Lower leg skin (tissue), 4 donors: ENCODE measurements at places on chromosomes 12 and 14.

DNA sequence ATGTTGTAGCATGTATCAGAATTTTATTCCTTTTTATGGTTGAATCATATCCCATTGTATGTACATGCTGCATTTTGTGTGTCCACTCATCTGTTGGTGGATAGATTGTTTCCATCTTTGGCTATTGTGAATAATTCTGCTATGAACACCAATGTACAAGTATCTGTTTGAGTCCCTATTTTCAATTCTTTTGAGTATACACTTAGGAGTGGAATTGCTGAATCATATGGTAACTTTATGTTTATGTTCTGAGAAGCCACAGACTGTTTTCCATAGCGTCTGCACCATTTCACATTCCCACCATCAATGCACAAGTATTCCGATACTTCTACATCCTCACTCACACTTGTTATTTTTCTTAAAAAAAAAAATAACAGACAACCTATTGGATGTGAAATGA lies 91.5 kb downstream of the ARF6 start:
- no peak for DNase-seq

- DNase-seq: no peak
These were observed 43.6 kb upstream of the ARHGAP5 start for GRCh38 chr14:32033543-32033942.

- DNase-seq: no peak
These were observed 164.0 kb downstream of the ETV6 start for GRCh38 chr12:11813438-11813813.

DNA sequence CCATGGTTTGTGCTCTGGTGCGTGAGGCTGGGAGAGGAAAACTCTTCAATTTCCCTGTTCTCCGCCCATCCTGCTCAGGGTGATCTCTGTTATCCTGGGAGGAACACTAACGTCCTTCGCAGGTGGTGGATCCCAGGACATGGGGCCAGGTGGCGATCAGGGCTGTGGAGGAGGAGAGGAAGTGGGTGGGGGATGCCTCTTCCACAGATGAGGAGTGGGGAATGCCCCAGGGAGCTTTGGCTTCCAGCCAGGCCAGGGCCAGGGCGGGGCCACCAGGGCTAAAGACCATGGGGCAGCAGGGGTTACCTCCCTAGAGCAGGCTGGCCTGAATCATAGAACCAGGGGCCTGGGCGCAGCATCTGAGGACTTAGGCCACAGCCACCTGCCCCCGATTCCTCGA lies 3.3 kb upstream of the KRT75 start:
- peak; percentile 69 for DNase-seq

DNA sequence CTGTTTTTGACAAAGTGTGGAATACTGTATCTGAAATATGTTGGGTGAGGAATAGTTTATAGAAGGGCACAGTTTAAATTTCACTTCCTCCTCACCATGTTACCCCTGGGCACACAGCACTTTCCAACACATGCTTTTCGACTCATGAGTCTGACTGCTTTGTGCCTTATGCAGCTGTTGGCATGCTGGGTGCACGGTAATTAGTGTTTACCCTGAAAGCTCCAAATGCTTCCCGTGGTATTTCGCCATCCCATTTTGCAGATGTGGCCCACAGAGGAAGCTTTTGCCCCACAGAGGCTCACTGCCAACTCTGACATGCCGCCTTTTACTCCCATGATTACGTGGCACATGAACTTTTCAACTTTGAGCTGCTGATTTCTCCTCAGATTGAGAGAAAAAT lies 168.6 kb downstream of the PRKCH start:
- no peak for DNase-seq

DNA sequence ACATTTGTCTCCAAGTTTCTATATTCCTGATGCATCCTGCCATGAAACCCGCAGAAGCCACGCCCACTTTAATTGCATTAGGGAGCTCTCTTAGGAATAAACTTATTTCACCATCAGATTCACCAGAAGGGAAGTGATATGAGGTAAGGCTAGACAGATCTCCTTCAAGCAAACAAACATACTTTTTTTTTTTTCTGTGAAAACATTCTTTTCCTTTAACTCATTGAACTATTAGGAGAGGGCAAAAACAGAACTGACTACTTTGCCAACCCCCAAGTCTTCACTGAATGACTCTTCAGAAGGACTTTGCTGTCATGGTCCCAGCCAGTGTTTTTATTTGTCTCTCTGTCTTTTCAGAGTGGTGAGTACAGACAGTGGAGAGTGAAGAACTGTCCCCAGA lies 48.4 kb downstream of the GTF2A1 start:
- no peak for DNase-seq

GRCh38 chr14:100652744-100653143 lies 65.5 kb upstream of the BEGAIN start:
- no peak for DNase-seq

DNA sequence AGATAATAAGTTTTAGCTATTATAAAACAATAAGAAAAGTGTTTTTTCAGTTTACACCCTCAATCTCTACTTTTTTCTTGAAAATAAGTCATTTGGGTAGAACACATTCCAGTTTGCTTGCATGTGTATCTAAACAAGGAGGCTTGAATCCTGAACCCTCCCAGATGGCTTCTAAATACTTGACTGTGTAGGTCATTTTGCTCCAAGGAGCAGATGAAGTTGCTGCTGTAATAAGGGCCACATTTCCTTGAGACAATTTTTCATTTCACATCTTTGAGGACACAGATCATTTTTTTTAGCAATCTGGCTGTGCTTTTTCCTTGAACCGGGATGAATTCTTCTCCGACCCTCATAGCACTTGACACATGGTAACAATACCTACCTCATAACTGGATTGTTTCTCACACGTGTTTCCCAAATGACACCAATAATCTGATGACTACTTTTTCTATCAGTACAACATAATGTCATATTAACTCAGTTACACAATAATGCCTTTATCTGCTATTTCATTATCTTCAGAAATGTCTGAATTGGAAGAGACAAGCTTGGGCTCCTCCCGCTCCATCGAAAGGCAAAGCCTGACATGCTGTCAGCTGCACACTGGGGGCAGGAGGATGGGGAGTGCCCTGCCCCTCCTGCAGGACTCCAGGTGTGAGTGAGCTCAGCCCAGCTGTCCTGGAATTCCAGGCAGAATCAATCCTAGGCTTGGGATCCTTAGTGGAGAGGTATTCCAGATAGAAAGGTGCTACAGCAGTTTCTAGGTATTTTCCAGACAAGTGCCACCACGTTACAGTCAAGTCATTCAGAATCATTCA lies 30.9 kb downstream of the GPHB5 start:
- DNase-seq: no peak

GRCh38 chr14:57704763-57705162 lies 161.1 kb downstream of the SLC35F4 start:
- no peak for DNase-seq

- no peak for DNase-seq
These were observed 214.2 kb upstream of the KRR1 start for GRCh38 chr12:75725521-75726111.

- DNase-seq: no peak
These were observed 58.0 kb downstream of the DIP2B start for GRCh38 chr12:50562520-50563433.

GRCh38 chr12:5742258-5742657 lies 202.8 kb downstream of the ANO2 start:
- DNase-seq: no peak

DNA sequence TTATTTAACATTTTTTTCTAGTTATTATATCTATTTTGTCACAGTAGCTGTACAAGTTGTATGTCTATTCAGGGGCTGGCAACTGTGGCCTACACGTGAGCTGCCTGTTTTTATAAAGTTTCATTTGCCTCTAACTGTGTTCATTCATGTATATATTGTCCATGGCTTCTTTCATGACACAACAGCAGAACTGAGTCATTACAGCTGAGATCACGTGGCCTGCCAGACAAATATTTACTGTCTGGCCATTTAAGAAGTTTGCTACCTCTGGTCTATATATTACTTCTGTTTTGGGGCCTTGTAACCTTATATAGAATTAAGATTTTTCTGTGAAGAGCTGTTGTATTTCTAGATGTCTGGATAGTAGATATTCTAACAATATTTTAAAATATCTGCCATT lies 37.9 kb downstream of the KIAA0586 start:
- no peak for DNase-seq

- peak; percentile 56 for DNase-seq
These were observed 157.6 kb upstream of the VASH1 start for GRCh38 chr14:76603713-76604112.

GRCh38 chr12:10634427-10634826 lies 21.0 kb upstream of the MAGOHB start:
- no peak for DNase-seq

DNA sequence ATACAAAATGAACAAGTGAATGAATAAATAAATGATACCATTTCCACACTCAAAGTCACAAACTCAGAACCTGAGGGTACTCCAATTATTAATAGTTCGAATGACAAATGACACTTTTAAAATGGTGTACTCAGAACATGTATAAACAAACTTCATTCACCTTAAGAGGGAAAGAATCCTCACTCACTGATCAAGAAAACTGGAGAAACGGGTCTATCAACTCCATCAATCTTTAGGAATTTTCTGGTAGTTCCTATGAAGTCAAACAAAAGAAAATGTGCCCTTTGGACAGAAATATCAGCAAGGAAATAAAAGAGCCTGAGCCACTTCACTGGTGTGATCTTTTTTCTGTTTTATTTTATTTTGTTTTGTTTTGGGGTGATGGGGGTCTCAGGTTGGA lies 5.2 kb upstream of the NRDE2 start:
- no peak for DNase-seq

DNA sequence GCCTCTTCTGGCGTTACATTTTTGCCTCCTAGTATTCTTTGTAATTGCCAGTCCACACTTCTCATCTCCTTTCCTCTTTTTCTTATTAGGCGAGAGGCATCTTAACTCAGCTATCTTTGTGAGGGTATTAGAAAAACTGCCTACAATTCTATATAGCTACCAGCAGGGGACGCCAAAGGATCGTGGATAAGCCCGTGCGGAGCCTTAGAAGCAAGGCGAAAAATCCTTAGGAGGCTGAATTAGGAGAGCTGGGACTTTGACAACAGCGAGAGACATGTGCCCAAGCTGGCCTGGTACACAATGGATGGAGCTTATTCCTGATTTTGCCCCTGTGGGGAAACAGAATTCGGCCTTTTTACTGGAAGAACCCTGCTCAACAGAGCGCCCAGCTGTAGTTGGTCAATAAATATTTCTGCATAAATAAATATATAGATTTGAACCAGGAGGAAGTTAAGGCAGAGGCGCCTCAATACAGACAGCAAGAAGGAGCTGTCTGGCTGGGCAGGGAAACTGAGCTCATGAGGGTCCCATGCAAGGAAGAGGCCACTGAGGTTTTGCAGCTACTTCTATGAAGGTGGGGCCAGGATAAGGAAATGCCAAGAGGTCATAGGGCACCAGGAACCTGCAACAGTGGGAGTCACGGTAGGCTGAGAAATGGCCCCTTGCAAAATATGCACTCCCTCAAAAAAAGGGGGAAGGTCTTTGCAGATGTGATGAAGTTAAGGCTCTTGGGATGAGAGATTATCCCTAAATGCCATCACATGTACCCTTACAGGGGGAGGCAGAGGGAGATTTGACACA lies 14.6 kb upstream of the RBM19 start:
- DNase-seq: no peak

GRCh38 chr12:62328296-62328921 lies 68.2 kb downstream of the USP15 start:
- DNase-seq: no peak

- no peak for DNase-seq
These were observed 15.5 kb upstream of the HDAC7 start for GRCh38 chr12:47835006-47835830.

- no peak for DNase-seq
These were observed 1322.3 kb upstream of the SEL1L start for GRCh38 chr14:82855912-82856391.

- DNase-seq: no peak
These were observed 119.8 kb downstream of the DPF3 start for GRCh38 chr14:72774141-72774540.

DNA sequence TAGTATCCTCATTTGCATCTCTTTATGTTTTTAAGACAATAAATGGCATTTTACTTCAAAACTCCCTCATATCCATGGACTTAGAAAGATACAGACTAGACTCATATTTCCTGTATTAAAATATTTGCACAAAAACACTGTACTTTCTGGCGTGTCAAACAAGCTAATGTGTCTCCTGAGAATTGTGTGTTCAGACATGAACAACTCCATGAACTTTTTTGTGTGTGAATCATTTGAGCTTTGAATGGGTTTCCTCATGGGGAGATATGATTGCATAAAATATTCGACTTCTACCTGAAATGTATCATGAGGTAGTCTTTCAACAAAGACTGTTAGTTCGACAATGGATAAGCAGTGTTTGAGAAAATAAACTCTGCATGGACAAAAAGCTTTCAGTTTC lies 58.8 kb downstream of the TMEM30B start:
- DNase-seq: no peak

- DNase-seq: no peak
These were observed 10.2 kb upstream of the LLPH start for GRCh38 chr12:66140731-66141130.

DNA sequence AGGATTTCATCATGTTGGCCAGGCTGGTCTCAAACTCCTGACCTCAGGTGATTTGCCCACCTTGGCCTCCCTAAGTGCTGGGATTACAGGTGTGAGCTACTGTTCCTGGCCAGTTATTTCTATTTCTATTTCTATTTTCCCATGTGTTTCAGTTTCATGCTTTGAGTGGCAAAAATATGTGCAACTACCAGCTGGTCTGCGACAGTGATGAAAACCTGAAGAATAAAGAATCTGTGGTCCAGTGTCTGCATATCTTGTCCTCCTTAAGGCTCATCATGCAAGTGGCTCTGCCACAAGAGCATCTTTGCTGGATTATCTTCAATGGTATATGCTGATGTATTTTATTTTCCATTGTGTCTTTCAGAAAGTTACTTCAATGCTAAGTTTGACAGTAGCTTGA lies 17.4 kb downstream of the CFAP54 start:
- no peak for DNase-seq

DNA sequence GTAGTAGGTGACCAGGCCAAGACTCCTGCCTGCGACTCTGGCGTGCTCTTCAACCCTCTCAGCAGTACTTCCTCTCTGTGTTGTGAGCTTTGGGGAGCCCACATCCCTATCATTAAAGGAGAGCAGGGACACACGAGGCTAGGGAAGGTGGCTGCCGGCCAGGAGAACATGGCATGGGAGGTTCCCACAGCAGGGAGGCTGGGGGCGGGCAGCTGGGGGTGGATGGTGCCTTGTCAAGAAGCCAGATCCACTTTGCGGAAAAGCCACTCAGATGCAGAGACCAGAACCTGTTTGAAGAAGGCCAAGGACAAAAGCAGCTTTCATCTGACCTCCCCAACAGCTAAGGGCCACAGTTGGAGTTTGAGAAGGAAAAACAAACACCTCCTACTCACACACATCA lies 198.6 kb downstream of the BCL11B start:
- DNase-seq: no peak

DNA sequence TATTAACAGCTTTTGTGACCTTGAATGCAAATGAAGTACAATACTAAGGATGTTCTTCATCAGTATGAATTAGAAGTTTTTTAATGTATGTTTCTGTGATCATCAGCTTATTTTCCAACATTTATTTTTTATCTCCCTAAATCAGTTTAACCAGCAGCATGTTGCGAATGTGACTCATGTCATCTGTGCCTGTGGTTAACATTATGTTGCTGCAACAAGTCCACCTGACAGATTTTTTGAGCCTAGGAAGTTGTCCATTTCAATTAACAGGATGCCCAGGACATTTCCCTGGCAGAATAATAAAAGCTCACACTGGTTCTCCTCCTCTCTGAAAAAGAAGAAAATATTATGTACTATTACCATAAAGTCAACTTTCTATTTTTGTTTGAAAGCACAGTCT lies 155.5 kb downstream of the SYT1 start:
- DNase-seq: no peak
